ENCODE measurements at places on chromosomes 4 and X.

DNA sequence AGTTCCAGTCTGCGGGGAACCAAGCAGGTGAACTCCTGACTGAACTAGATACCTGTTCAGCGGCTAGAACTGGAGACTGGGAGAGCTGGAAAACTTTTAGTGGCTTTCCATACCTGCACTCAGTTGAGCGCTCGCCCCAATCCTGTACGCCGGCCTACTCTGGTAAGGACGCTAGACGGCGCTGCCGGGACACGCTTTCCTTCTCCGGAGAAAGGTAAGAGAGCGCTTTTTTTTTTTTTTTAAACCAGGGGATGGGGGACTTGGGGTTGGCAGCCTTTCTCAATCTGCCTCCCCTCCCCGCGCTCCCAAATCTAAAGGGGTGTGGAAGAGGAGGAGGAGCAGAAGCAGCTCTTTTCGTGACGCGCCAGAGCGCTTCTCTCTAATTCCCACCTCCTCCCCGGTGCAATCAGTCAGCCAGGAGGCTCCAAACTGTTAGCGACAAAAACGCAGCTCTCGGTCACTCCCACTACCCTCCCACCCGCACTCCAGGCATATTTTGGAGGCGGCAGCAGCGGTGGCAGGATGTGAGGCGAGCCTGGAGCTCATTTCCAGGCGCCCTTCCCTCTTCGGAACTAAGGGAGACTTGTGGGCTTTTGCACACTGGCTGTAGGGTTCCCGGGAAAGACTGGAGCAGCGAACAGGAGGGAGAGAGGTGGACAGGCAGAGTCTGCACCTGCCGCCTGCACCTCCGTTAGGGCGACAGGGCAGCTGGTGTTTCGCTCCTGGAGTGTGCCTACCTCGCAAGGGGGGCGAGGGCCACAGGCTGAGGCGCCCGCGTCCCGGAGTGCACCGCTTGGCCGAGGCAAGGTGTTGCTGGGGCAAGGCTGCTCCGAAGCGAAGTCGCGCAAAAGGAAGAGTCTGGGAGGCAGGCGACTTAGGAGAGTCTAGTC lies at the start of gene IL1RAPL2:
Gene IL1RAPL2, plus strand, starts transcription at position 409 of the 890 bp plus-strand sequence.
- peak; percentile 20 for DNase-seq

GRCh38 chr4:174681723-174682300 lies 147.2 kb downstream of the GLRA3 start:
- DNase-seq = peak; percentile 52

GRCh38 chr4:78222575-78223186 lies 165.6 kb downstream of the FRAS1 start:
- no peak for DNase-seq

DNA sequence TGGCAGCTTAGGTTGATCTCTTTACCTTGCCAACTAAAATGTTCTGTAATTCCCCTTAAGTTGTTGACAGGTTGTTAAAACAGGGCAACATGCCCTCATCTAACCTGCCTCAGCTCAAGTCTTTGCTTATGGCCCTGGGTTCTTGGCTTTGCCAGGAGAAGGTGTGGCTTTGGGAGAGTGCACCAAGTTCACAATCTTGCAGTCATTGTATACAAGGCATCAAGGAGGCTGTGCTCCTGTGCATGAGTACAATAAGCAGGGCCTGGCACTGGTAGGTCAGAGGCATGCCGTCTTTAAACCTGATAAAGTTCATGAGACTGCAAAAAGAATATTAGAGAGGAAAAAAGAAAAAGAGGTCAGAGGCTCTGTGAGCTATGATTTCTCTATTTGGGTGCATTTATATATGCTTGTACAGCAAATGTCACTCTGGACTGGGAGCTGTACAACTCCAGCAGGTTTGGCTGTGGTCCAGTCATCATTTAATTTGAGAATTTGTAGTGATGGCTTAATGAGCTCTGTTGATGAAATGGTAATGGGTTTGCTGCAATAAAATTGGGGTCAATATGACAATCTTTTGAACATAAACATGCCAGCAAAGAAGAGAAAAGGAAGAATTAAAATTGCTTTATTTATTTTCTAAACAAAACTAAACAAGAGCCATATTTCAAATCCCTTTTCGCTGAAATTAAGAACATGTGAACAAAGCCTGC lies 30.3 kb downstream of the AREG start:
- no peak for DNase-seq

DNA sequence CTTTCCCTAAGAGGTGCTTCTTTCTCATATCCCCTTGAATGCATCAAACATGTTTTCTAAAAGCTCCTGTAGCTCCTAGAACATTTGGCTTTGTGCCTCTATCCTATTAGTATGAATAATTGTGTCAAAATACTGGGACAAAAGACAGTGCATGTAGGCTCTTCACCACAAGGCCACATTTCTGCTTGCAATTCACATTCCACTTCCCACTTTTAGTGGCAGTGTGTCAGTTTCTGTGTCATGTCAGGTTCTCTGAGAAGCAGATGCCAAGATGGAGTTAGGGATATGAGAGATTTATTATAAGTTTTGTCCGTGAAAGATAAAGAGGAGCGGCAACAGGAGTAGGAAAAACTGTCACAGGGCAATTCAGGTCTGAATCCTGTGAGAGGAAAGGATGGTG lies 61.3 kb upstream of the GPRIN3 start:
- no peak for DNase-seq

- DNase-seq = no peak
Observed at GRCh38 chr4:141810038-141810711, 173.8 kb downstream of the IL15 start.

DNA sequence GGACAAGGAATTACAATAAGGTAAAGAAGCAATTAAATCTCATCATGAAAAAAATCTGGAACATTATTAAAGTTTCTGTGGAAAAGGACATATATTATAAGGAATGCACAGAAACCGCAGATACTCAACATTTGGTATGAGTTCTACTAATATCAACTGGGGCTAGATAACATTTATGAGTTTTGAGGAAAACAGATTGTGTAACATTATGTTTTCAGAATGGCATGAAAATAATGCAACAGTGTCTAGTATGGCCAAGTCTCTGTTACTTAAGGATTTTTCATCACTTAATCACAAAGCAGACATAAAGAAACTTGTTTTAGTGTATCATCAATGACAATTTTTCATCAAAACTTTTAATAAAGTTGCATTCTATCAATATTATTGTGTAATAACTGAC lies 785.0 kb downstream of the GLUD2 start:
- no peak for DNase-seq

- DNase-seq = no peak
Observed at GRCh38 chrX:21738950-21739287, 19.0 kb downstream of the SMPX start.

- DNase-seq = no peak
Observed at GRCh38 chr4:176894498-176894897, 101.8 kb upstream of the VEGFC start.

DNA sequence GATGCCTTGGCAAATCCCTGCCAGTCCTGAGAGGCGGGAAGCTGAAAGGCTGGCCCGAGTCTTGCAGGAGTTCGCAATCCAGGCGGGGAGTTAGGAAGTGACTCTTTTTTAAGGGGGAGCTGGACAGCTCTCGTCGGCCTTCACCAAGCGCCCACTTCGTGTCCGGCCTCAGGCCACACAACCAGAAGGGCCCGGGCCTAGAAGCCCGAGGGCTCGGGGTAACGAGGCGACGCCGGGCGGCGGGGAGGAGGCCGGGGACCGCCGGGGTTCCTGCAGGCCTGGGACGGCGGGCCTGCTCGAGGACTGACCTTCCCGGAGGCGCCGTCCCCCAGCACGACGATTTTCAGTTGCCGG lies 395 bp downstream of the RAB28 start:
- DNase-seq = peak; percentile 86

DNA sequence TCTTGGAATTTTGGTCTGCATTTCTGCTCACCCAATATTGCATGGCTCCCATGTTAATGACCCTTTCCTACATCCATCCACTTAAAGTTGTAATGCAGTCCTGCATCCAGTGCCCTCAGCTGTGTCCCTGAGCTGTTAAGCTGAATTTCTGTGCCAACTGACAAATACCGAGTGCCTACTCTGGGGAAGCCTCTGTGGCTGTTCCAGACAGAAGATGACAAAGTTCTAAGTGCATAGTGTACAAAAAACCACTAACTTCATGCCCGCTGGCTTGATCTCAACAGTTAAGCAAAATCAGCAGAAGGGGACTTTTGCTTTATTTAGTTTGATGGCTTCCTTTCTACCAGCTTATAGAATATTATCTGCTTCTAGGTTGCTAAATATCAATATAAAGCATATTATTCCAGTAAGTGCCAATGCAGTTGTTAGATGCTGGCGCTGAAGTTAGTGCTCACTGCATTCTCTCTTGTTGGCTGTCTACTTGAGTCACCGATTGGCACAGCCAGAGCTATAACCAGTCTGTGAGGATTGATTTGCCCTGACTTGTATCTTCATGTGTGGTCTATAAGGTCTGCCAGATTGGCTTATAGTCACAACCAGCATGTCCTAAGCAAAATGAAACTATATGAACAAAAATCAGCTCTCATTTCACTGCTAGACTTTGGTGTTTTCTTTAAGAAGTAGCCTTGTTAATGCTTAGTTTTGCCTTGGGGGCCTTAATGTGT lies 98.9 kb downstream of the KLHL8 start:
- DNase-seq = no peak

DNA sequence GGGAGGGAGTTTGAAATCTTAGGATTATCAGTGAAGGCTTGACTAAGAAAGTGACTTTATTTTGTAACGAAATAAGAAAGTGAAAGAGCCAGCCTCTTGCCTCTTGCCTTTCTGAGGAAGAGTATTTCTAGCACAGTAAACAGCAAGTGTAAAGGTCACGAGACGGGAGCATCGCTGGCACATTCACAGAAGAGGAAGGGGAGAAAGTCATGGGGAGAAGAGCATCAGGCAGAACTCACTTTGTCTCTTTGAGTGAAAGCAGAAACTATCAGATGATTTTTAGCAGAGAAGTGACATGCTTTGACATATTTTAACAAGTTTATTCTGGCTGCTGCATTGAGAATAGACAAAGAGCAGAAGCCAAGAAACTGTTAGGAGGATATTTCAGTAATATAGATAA lies 313.8 kb downstream of the CAMK2D start:
- peak; percentile 61 for DNase-seq
